ENCODE measurements at places on chromosomes 13 and 19. TPM values are rescaled to one million over a fixed set of nuclear protein-coding genes. Genes with fewer than 3 reads are reported as not detected.

Gene PSG2
- not detected for total RNA-seq

Gene C19orf47
- 25.2 TPM for total RNA-seq

Gene CDX2
- total RNA-seq = not detected

Gene IFNL2
- not detected for total RNA-seq

Gene ZNF763
- total RNA-seq = 1.0 TPM

Gene ZFR2
- 0.69 TPM for total RNA-seq

Gene TEX101
- total RNA-seq = not detected

All from activated CD8-positive, alpha-beta memory T cell treated with anti-CD3 and anti-CD28 coated beads for 36 hours (primary cell).